ENCODE measurements at places on chromosomes 6 and 20.

- no peak for DNase-seq
Measured at GRCh38 chr20:35151736-35152135, 4.6 kb upstream of the EDEM2 start.

DNA sequence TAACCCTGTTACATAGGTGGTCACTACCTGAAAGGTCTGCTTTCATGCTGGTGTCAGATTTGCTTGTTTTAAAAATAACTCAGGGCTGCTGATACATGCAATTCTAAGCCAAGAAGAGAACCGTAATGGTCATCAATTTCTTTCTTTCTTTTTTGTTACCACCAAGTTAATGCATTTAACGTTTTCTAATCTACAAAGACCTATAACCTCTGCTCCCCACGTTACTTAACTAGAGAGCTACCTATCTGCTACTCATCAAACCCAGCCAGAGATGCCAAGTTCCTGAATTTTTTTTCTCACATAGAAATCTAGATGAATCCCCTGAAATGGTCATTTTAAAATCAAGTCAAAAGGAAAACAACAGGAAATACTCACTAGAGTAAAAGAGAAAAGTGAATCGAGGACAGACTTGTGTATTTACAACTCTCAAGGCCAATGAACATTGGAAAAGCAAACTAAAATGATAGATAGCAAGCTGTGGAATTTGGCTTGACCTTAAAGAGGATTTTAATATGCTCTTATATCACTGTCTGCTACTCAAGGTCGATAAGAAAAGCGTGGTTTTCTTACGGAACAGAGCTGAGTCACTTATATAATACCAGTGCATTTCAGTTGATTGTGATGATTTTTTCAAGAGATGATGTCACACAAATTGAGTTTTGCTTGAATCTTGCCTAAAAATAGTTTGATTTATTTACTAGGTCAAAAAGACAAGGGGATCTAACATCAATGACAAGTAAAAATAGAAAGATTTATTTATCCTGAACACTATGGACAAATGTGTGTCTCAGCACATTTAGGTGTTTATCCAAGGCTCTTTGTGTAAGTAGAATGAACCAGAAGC is 67.9 kb downstream of the SGK1 start:
- DNase-seq, result no peak

DNA sequence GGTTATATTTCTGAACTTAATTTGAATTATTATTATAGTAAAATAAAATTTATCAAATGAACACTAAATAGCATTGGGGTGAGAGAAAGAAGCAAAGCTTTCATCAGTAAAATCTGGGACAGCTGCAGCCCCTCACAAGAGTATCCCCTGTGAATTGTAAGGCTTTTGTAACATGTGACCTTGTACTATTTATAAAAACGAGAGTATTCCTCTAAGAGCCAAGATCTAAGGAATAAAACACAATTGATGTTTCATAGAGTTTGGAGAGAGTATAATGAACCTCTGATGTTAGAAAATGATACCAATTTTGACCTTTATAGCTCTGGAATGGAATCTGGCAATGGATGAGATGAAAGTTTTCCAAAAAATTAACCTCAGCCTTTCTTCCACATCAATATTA is 617.2 kb upstream of the ID4 start:
- DNase-seq, result no peak

DNA sequence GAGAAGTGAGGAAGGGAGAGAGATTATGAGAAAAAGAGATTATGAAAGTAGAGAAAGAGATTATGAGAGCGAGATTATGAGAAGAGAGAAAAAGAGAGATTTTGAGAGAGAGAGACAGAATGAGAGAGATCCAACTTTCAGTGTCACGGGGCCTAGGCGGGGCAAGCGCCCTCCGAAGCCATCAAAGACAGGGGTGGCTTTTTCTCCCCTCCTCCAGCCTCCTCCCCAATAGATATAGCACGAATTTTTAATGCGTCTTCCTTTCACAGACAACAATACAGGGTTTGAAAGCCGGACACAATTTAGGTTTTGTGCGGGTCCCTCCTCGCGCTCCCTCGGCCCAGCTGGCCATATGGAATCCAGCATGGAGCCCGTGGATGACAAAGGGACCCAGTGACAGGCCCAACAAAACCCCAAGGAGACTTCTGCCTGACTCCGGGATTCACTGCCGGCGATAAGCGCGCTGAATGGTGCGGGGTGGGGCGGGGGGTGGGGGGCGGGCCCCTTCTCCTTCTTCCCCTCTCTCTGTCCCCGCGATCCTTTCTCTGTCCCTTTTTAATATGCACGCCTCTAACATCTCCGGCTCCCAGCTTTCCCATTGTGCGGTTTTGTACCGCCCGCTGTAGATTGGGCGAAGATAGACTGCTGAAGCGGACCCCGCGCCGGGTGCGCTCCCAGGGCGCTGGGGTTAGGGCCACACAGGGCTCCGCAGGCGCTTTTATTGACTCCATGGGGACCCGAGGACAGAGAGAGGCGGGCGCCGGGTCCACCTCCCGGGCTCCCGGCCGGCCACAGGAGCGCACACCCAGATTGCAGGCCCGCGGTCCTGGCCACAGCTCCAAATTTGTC is 5.4 kb downstream of the NKX2-2 start:
- no peak for DNase-seq

- no peak for DNase-seq
Measured at GRCh38 chr6:97850458-97851212, 567.6 kb upstream of the MMS22L start.

DNA sequence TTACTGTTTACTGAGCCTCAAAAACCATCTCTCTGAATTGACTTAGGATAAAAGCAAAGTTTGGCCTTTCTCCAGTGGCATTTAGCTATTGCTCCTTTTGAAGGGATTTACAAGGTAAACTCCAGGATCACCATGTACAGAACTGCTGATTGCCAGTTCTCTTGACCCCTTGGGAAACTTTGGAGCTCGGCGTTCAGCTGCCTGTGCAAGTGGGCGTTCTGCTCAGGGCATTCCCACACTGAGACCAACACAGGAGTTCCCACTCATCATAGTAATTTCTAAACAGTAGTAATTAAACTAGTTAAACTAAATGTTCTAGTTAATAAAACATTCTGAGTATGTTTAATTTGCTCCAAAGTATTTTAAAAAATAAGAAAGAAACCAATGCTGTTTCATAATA is 14.9 kb downstream of the KCNQ5 start:
- DNase-seq, result no peak

DNA sequence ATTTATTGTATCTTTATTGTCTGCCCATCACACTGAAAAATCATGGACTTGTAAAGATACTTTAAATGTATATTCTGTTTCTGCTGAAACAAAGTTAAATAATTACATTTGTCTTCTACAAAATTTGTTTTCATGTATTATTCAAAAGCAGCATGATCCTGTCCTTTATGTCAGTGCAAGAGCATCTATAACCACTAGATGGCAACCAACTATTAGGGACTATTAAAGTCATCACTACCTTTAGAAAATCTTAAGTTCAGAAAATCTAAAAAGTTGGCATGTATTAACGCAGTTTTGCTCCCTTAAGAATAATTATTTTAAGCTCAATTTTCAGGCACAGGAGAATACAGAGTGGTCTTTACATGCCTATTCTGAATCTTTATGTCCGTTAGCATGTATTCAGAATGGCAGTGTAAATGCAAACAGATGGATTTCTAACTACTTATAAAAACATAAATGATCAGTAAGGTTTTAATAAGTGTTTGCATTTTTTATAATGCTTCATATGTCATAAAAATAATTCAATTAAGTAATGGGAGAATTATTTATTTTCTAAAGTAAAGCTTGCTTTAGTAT is 17.8 kb downstream of the TMEM30A start:
- DNase-seq, result no peak

DNA sequence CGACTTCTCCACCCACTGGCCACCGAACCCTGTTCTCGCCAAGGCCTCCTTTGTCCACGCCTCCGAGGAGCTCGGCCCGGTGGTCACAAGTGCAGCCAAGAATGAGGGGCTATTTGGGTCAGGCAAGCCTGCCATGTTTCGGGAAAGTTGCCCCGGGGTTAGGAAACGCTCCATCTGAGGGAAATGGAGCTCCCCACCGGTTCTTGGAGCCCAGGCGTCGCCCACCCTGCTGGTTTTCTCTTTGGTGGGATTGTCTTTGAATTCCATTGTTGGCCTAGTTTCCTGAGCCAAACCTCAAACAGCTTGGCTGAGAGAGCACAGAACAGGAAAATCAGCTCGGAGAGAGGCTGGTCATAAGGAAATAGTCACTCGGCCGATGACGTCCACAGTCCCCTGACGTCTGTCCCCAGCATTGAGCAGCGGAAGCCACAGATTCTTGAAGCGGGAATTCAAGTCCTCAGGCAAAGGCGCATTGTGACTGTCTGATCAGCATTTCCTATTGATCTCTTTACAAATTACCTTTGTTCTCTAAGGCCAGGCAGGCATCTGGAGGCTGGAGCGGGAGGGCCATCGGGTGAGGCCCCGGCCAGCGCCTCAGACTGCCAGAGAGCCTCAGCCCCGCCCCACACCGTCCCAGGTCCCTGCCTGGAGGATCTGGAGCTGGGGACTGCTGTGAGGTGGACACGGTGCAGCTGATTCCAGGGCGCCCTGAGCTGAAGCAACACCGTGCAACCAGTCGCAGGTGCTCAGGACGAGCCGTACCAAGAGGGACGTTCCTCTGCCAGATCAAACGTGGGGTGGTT is 138.6 kb downstream of the DLL1 start:
- DNase-seq, result no peak

DNA sequence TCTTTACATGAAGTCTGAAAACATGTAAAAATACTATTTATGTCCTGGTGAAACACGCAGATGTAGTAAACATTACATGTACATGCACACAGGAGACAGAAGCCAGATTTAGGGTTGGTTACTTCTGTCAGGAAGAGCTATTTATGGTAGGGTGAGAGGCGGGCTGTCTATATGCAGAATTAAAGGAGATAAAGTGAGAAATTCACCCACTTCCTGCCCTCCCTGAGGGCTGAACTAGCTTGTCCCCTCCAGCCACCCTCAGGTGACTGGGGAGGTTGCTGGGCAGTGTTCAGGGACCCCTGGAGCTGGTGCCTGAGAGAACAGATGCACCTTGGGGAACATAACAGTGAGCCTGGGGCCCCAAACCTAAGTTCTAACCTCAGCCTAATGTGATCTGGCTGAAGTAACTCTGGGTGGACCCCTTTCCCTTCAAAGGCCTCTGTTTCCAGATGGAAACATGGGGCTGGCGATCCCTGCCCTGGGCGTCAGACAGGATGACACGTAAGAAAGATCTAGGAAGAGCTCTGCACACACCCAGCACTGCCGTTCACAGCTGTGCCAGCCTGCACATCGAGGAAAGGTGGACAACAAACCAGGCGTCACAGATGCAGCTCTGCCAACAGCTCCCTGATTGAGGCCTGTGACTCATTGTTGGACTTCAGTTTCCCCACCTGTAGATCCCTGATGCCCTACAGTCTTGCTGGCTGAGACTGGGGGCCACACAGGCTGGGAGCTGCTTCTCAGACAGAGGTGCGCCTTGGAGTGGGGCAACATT is 1.3 kb downstream of the PI16 start:
- no peak for DNase-seq

DNA sequence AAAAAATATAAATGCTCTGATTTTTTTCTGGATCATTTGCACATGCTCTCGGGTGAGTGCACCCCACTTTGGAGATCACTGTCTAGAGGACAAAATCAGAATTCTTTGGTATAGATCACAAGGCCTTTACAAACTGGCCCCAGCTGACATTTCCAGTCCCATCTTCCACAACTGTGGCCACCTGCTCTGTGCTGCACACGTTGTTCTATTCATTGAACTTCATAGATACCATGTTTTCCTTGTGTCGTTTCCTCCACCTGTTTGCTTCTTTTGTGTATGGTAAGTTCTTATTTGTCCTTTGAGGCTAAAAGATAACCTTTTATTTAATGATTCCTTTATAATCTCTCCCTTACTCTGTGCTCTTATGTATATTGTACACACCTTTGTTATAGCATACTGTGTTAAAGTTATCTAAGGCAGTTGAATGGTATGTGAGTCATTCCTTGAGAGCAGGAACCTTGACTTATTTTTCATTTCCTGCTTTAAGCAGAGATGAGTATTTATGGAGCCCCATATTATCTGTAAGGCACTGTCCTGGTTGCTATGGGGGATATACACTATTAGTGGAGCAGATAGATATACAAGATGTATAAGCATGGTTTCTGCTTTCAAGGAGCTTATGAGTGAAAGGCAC is 12.0 kb upstream of the SLC17A5 start:
- no peak for DNase-seq

- DNase-seq, result no peak
Measured at GRCh38 chr6:13261464-13261994, 66.8 kb downstream of the TBC1D7 start.

DNA sequence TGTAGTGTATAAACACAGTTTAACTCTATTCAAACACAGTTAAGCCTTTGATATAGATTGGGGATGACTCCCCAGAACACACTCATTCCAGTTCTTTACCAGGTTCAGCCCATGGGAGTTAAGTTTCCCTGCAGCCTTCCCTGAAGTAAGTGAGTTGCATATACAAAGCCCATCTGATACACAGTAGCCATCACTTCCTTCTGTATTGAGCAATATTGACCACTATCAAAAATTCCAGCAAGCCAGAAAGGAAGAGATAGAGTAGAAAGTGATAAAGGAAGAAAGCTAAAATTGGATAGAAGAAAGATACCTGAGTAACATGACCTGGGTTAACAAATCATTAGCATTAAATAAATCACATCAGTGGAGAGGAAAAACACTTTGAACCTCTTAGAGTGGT is 34.6 kb downstream of the DEFB114 start:
- DNase-seq, result no peak

GRCh38 chr6:90019216-90019615 is 124.9 kb downstream of the GJA10 start:
- no peak for DNase-seq

- no peak for DNase-seq
Measured at GRCh38 chr6:41200901-41201763, at the start of gene TREML2. Gene TREML2 (minus strand): TSS chr6:41201149. CDS start chr6:41201008, 141 bp downstream.

DNA sequence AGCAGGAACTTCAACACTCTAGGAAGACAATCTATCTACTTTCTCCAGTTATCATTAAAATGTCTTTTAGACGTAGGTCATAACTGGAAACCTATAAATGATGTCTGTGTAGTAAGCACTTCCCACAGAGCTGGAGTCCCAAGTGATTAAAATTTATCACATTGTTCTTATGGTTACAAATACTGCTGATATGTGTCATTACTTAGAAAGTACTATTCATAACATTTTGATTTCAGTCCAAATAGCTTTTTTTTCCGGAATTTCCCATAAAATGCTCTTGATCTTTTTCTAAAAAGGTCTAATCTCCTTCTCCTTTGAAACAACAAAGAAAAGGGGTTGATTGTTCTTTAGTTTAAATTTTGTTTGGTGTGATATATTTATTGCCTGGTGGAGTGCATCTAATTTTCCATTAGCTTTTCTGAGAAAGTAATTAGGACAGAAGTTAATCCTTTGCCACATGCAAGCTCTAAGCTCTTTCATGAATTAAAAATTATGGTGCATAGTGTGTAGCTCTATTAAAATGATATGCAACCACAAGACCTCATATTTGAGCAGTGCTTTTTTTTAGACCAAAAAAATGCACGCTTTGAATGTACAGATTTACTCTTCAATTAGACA is 132.7 kb upstream of the TCF21 start:
- DNase-seq, result no peak
